ENCODE measurements at places on chromosomes 1 and 21. TPM values are rescaled to one million over a fixed set of nuclear protein-coding genes. Genes with fewer than 3 reads are reported as not detected.

FOXD3 gene
- total RNA-seq = not detected

GJA9 gene
- total RNA-seq = not detected

UQCRHL gene
- 2.0 TPM for total RNA-seq

ATP1A1 gene
- 121 TPM for total RNA-seq

B3GALT2 gene
- total RNA-seq = 2.1 TPM

AMY2A gene
- total RNA-seq = not detected
